ENCODE measurements at places on chromosomes 13 and 19.
A peak's percentile ranks its signal among the peaks of the same experiment; 100 is the strongest.

GRCh38 chr13:112902101-112902651 lies 66.8 kb upstream of the MCF2L start:
- no peak for DNase-seq

DNA sequence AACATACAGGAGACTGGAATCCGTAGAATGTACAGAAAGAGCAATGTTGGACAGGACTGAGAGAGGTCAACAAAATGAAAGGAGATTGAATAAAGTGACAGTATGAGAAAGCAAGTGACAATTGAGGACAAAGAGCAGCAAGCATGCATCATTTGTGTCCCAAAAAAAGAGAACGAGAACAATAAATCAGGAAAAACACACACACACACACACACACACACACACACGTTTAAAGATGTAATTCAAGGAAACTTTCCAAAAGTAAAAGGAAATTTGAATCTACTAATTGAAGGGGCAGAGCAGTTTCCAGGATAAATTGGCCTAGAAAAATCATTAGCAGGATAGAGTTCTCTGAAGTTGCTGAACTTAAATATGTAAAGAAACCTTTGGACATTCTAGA lies 16.9 kb downstream of the DPY19L3 start:
- DNase-seq: no peak

- DNase-seq: no peak
These were observed 67.1 kb downstream of the KDM4B start for GRCh38 chr19:5035793-5036697.

DNA sequence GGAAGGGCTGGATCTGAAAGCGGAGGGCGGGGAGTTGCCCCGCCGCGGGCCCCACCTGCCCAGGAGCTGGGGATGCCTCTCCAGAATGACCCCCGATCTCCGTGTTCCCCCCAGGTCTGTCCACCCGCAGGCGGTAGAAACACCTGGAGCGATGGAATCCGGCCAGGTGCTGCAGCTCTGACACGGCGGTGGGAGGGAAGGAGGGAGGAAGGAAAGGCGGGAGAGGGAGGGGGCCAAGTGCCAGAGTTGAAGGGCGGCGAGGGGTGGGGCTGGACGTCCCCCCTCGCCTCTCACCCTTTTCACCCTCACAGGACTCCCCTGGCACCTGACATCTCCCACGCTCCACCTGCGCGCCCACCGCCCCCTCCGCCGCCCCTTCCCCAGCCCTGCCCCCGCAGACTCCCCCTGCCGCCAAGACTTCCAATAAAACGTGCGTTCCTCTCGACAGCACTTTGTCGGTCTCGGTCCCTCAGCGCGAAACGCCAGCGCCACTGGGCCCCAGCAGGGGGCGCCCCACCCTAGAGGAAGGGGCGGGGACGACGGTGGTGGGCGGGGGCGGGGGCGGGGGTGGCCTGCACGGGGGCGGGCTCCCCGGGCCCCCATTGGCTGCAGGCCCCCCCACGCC lies 337 bp upstream of the FXYD7 start:
- DNase-seq: no peak

DNA sequence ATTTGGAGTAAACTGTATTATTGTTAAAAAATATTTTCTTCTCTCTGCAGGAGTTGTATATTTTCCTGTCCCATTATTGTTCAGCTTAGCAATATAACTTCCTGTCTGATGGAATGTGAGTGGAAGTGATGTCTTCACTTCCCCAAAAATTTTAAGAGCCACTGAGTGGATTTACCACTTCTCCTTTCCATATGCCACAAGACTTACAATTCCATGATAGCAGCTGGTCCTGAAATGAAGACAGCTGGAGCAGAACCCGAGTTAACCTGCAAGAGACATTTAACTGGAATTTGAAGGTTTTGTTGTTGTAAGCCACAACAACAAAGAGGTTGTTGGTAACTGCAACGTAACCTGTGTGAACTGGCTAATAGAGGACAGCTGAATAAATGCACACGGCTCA lies 23.4 kb upstream of the TBC1D4 start:
- no peak for DNase-seq

DNA sequence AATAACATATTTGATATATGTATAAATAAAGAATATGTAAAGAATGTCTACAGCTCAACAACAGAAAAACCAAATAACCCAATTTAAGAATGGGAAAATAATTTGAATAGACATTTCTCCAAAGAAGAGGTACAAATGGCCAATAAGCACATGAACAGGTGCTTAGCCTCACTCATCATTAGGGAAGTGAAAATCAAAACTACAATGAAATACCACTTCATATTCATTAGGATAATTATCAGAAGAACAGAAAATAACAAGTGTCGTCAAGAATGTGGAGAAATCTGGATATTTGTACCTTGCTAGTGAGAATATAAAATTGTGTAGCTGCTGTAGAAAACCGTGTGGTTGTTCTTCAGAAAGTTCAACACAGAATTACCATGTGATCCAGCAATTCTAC lies 8.4 kb upstream of the SUPT20H start:
- DNase-seq: no peak

DNA sequence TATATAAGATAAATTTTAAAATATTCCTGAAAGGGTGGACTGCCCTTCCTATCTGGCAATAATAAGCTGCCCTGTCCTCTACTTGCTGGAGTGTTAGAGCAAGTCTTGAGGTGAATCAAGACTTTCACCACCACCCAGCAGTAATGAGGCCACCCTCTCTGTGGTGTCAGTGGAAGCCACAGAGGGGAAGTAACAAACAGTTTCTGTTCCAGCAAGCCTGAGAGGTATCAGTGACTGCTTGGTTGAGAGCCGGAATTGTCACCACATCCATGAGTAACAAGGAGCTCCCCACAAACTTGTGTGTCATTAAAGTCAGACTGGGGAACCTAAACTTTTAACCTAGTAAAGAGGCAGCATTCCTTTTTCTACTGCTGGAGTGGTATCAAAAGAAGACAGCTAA lies 532.7 kb upstream of the SPRY2 start:
- no peak for DNase-seq

GRCh38 chr19:20444202-20444885 lies 121.2 kb downstream of the ZNF737 start:
- no peak for DNase-seq

GRCh38 chr13:48155848-48156247 lies 60.9 kb upstream of the MED4 start:
- DNase-seq: peak; percentile 80

- no peak for DNase-seq
These were observed 291.8 kb downstream of the HS6ST3 start for GRCh38 chr13:96381681-96382080.

DNA sequence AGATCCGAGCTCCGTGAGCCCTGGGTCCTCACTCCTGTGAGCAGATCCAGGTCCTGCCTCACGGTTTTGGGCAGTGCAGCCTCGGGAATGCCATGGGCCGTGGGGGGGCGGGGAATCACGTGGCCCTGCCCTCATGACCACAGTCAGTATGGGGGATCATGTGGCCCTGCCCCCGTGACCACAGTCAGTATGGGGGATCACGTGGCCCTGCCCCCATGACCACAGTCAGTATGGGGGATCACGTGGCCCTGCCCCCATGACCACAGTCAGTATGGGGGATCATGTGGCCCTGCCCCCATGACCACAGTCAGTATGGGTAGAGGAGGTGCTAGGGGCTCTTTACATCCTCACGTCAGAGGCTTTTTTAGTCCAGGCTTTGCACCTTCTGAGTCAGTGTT lies 64.3 kb upstream of the F7 start:
- no peak for DNase-seq

GRCh38 chr13:26829716-26830115 lies 69.1 kb upstream of the GPR12 start:
- no peak for DNase-seq

DNA sequence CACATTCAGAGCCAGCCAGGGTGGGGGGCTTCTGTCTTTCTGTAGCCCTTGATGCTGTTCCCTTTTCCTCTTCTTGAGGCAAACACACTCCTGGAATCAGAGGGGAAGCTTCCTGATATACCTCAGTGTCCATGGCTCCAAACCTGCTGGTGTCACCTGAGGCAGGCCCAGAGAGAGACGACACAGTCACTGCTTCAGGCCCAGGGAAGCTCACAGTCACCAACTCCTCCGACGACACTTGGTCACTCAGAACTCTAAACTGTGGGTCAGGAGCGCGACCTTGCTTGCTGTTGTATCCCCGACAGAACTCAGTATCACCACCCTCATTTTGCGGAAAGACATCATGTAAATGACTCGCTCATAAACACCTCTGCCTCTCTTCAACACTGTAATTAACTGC lies 1.1 kb downstream of the ATP13A1 start:
- no peak for DNase-seq

DNA sequence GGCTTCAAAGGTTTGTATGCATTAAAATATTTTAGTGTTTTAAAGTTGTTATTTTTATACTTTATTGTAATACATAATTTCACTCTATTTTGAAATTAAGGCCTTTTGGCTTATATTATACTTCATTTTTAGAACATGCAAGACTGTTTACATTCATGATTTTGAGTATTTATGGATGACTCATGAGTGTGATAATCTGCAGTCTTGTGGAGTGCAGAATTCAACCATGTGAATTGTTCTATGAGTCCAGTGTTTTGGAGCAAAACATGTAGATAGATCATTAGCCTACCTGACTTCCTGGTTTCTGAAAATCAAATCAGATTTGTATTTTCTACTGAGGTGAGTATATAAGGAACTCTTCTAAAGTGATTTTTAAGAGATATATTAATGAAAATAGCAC lies 241.8 kb downstream of the PCCA start:
- DNase-seq: no peak

- no peak for DNase-seq
These were observed 21.4 kb downstream of the NUFIP1 start for GRCh38 chr13:44967704-44968433.

DNA sequence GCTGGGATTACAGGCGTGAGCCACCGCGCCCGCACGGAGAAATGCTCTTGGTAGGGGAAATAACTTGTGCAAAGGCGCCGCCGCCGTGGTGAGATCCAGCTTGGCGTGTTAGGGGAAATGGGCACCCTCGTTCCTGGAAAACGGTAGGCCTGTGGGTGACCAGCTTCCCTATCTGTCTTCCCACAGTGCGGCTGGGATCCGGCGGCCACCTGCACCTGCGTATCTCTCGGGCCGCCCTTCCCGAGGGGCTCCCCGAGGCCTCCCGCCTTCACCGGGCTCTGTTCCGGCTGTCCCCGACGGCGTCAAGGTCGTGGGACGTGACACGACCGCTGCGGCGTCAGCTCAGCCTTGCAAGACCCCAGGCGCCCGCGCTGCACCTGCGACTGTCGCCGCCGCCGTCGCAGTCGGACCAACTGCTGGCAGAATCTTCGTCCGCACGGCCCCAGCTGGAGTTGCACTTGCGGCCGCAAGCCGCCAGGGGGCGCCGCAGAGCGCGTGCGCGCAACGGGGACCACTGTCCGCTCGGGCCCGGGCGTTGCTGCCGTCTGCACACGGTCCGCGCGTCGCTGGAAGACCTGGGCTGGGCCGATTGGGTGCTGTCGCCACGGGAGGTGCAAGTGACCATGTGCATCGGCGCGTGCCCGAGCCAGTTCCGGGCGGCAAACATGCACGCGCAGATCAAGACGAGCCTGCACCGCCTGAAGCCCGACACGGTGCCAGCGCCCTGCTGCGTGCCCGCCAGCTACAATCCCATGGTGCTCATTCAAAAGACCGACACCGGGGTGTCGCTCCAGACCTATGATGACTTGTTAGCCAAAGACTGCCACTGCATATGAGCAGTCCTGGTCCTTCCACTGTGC lies 2.4 kb downstream of the GDF15 start:
- peak; percentile 66 for DNase-seq

- DNase-seq: no peak
These were observed 44.6 kb downstream of the DPY19L3 start for GRCh38 chr19:32450217-32450616.

DNA sequence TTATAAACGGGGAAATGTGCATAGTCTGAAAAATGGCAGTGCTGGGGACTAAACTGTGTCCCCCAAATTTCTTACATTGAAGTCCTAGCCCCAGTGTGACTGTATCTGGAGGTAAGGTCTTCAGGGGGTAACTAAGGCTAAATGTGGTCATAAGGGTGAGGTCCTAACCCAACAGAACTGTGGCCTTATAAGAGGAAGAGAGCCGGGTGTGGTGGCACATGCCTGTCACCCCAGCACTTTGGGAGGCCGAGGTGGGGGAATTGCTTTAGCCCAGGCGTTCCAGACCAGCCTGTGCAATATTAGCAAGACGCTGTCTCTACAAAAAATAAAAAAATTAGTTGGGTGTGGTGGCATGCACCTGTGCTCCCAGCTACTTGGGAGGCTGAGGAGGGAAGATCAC lies 17.8 kb downstream of the PROZ start:
- DNase-seq: no peak

DNA sequence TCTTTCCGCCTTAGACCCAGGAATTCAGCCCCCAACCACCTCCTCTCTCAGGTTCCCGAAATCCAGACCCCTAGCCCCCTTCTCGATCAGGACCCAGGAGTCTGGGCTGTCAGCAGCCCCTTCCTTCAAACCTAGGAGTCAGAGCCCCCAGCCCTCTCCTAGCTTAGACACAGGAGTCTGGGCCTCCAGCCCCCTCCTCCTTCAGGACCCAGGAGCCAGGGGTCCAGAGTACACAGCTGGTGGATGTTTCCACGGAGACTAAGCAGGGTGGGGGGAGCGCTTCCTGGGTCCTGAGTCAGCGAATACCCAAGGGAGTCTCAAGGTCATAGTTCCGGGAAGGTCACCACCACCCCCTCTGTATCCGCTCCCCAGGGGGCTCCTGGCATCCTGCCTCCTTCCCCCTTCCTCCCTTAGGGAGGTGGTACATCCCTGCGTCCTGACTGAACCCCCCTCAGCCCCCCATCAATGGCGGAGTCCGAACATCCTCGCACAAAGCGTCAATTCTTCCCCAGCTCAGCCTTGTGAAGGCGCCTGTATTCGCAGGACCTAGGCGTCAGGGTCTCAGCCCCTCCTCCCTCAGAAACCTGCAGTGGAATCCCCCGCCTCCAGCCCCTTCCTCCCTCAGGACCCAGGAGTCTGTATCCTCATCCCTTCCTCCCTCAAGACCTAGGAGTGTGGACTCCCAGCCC lies 4.6 kb downstream of the CADM4 start:
- no peak for DNase-seq

GRCh38 chr13:112964971-112965492 lies 4.0 kb upstream of the MCF2L start:
- no peak for DNase-seq

DNA sequence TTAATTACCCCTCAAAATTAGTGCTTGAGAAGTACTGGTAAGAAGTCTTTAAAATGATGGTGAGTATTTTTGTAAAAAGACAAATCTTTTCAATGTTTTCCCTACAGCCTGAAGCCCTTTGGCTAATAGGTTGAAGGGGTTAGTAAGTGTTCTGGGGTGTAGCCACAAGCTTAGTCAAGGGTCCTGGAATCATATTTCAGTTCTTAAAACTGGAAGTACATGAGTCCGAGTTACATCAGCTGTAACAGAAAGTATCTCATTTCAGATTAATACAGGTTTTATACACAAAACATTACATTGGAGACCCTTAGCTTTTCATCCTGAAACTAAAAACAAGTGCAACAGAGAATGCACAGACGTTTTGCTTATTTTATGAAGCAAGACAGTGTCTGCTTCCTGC lies 52.7 kb upstream of the TEX29 start:
- no peak for DNase-seq

DNA sequence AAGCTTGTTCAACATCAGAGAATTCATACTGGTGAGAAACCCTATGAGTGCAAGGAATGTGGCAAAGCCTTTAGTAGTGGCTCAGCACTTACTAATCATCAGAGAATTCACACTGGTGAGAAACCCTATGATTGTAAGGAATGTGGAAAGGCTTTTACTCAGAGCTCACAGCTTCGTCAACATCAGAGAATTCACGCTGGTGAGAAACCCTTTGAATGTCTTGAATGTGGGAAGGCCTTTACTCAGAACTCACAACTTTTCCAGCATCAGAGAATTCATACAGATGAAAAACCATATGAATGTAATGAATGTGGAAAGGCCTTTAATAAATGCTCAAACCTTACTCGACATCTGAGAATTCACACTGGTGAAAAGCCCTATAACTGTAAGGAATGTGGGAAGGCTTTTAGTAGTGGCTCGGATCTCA lies 25.2 kb downstream of the ZNF383 start:
- DNase-seq: no peak

Data from LoVo (cell line).